Fibroblast of gingiva (primary cell): ENCODE measurements at places on chromosomes 16 and 17.

DNA sequence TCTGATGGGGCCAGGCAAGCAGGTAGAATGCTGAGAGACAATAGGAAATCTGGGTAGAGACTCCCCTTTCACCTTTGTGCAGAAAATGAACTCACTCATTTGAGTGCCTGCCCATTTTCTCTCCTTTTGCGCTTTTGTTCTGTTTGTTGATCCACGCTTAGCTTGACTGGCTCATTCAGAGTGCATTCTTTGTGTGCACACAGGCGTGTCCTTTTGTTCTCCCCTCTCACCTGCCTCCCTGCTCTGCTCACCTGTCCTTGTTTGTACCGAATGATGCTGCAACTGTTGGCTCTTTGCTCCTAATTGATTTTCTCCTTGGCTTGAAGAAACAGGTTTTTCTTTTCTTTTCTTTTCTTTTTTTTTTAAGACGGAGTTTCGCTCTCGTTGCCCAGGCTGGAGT, 15.8 kb downstream of the PGS1 start:
- no peak for DNase-seq

DNA sequence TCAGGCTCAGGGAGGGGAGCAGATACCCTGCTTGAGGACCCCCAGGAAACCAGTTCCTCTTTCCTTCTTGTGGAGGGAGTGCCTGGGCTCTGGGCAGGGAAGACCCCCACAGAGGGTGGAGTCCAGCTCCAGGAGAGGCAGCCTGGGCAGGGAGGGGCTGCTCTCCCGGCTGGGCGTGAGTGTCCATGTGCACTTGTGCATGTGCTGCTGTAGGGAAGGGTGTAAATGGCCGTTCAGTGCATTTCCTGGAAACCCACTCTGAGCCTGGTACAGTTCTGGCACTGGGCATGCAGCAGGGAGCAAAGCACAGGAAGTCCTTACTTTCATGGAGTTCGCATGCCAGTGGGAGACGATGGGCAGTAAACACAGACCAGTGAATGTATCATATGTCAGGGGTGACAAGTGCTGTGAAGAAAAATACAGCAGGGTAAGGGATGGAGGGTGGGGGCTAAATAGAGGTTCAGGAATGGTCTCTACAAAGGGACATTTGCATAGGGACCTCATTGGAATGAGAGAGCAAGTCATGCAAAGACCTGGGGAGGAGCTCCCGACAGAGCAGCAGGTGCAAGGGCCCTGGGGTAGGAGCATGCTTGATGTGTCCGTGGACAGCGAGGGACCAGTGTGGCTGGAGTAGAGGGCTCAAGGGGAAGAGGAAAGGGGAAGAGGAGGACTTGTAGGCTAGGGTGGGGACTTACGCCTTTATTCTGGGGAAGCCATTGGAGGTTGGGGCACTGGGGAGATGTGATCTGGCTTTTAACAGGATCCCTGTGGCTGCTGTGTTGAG, 5.5 kb downstream of the STARD3 start:
- DNase-seq: no peak

GRCh38 chr17:77590951-77591735, 367.4 kb upstream of the TNRC6C start:
- no peak for DNase-seq

GRCh38 chr17:31518478-31518877, 127.0 kb downstream of the RAB11FIP4 start:
- DNase-seq: no peak

- no peak for DNase-seq
Measured at GRCh38 chr16:5451641-5452040, 354.0 kb upstream of the EEF2KMT start.

- peak; percentile 13 for DNase-seq
Measured at GRCh38 chr17:63138713-63139112, 172.7 kb downstream of the TANC2 start.

GRCh38 chr16:62940569-62940968, 904.3 kb upstream of the CDH8 start:
- DNase-seq: no peak

DNA sequence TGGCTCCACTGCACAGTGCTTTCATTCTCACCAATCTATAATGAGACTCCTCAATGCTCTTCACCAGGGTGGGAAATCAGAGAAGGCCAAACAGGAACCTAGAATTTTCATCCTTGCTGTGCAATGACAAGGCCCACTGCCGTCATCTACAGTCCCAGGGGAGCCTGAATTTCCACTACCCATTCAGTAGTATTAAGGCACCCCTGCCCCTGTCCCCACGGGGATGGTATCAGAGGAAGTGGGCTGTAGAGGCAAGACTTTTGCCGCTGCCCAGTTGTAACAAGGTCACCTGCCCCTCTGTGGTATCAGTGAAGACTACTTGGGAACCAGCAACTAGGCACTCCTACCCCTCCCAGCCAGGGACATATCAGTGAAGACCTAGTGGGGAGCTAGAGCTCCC, 104.5 kb downstream of the C16orf78 start:
- DNase-seq: no peak

DNA sequence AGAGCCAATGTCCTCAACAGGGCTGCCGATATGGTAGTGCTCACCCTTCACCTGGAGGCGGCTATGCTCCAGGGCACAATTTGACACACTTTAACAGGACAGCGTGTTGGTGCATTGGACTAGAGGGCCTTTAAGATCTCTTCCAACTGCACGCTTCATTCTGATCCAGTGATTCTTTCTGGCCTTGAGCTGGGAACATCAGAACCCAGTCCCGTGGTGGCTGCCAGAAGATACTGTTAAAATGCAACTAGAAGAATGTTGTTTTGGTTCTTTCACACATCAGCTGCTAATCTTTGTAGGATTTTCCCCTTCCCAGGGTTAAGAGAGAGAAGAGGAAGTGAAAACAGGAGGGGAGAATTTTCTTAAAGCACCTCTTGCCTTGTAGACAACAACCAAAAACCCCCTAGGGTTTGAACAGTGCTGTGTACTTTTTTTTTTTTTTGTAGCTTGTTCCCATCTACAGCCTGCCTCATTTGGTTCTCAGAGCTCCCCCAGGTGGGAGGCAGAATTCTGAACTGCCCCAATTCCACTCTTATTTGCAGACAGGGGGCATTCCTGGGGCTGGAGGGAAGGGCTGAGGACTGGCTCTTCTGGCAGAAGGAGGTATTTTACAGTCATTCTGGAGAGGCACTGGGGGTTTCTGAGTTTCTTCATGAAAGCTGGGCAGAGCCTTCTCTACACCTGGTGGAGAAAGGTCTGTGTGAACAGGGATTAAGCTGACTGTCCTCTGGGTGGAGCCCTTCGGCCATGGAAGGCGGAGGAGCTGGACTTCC, 32.4 kb downstream of the SMARCE1 start:
- peak; percentile 26 for DNase-seq

DNA sequence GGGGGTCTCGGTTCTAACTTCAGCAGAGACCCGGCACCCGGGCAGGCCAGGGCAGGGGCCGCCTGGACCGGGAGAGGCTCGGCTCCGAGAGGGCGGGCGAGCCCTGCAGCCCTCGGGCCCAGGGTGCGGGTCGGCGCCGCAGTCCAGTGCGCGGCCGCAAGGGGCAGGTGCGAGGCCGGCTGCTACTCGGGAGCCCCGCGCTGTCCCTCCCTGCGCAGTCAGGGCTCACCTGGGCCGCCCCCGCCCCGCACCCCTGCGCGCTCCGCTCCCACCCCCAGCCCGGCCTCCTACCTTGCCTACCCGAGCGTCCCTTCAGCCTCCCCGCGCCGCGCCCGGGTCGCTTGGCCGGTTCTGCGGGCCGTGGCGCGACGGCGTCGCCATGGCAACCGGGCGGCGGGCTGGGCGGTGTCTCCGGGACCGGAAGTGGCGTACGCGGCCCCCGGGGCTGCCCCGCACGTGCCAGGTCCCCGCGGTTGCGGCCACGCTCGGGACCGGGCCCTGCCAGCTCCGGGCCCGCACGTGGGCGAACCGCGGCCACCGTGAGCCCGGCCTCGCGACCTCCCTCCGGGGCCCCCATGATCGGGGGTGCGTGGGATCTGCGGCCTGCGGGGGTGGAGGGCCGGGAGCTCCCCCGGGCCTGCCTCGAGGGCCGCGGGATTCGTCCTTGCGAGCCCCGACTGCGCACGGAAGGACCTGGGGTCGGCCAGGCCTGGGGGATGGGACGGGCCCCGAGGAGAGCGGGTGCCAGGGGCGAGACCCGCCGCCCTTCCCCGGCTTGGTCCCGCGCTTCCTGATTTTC, at the start of gene CYB561:
Gene CYB561, minus strand, starts transcription at position 353 of the 799 bp plus-strand sequence. CDS start 8,759 bp downstream, outside the sequence.
- DNase-seq: peak; percentile 72

DNA sequence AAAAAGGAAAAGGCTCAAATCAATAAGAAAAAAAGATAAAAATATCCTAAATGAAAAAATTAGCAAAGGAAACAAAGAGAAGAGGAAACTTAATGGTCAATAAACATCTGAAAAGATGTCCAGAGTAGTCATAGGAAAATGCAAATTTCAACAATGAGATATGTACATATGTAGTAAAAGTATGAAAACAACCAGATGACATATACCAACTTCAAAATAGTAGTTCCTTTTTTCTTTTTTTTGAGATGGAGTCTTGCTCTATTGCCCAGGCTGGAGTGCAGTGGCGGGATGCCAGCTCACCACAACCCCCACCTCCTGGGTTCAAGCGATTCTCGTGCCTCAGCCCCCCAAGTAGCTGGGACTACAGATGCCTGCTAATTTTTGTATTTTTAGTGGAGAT, 21.7 kb upstream of the NFAT5 start:
- DNase-seq: no peak

- DNase-seq: peak; percentile 78
Measured at GRCh38 chr17:79836972-79837887, 2.0 kb downstream of the CBX4 start.

DNA sequence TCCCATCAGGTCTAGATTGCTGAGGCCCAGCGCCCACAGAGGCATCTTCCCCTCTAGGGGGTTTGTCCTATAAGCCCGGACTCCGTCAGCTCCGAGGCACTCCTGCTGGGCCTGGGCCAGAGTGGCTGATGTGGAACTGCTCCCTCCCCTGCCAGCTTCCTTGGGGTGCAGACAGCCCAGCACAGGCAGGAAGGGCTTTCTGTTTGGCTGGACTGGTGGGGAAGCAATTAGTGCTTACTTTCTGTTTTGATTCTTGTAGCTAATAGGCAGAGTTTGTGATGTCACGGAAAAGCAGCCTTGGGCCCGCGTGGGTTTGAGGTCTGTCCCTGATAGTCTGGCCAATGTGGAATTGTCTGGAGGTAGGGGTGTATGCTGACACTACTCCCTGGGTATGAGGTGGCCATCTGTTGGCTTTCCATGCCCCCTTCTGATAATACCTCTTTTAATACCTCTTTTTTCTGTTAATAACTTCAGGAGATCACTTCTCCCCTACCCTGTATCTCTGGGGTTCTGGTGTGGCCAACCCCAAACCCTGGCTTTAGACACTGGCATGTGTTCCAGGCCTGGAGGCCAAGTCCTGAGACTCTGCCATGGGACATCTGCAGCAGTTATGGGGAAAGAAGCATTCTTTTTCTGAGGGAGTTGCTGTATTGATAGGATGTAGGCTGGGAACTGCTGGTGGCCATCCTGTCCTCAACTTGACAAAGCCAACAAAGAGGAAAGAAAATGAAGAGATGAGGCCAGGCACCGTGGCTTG, 190.9 kb downstream of the RAB11FIP4 start:
- peak; percentile 77 for DNase-seq

GRCh38 chr16:77788181-77789084, at the start of gene VAT1L:
Gene VAT1L, plus strand, starts transcription at chr16:77788564. Its CDS starts 119 bp downstream, at chr16:77788683.
- DNase-seq: peak; percentile 45

- no peak for DNase-seq
Measured at GRCh38 chr17:4156750-4157381, 13.9 kb downstream of the CYB5D2 start.

- DNase-seq: no peak
Measured at GRCh38 chr16:19589106-19589505, 33.6 kb downstream of the VPS35L start.

DNA sequence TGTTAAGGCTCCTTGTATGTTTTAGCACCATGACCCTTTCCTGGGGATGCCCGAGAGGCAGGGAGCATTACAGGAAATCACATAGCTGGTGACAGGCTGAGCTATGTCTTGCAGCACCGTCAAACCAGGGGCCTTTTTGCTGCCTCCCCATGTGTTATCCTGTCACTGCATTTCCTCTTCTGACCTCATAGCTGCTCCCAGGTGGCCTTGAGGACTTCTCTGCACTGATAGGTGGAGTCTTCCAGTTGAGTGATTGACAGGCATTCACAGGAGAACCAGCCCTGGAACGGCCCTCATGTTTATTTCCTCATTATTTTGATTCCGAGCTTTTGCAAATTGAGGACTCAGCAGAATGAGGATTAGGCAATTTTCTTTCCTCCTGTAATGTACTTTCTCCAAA, 349.6 kb downstream of the HAPSTR1 start:
- DNase-seq: no peak

GRCh38 chr17:77501101-77501566, 360.4 kb downstream of the SEC14L1 start:
- DNase-seq: no peak

- no peak for DNase-seq
Measured at GRCh38 chr17:30212750-30213149, 22.7 kb downstream of the SLC6A4 start.

DNA sequence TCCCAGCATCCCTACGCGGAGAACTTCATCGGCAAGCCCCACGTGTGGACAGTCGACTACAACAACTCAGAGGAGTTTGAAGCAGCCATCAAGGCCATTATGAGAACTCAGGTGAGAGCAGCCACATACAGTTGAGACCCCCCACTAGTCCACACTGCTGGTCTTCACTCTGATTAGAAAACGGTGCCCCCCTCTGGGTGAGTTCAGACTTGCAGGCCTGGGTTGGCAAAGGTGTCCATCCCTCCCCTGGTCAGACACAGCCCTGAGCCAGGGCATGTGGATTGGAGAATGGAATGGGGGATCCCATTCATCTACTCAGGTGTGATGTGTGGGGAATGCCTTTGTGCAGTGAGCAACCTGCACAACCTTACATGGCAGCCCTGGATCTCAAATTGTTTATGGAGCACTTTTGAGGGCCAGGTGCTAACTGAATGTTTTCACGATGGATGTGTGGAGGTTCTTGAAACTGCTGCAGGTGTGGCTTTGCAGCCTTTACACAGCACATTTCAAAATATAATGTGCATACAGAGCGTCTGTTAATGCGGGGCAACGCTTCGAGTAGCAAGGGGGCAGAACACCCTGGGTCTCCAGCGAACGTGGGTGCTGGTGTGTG, 72.6 kb downstream of the MGAT5B start:
- no peak for DNase-seq

DNA sequence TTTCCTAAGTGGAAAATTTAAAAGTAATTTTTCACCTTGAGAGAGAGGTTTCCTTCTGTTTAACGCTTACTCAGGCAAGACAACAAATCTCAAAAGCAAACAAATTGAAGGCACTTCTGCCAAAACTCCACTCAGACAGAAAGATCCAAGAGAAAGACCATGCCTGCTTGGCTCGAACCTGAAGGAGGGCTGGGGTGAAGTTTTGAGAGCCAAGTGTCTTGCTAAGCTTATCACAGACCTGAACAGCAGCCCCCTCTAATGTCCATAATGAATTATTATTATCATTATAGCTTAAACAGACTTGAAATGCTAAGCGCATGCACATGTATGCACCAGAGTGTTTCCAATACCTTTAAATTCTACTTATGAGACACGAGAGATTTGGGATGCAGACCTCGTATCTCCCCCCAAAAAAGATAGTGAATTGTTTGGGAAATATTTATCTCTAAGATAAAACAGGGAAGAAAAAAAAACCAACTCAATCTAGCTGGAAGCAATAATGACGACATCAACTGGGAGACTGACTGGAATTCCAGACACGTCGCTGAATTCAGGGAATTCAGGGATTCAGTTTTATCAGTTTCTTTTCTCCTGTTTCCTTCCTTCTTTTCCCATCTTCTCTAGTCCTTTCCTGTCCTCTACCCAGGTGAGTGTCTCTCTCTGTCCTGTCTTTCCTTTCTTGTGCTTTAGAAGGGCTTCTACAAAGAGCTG, 473.2 kb downstream of the RBFOX1 start:
- DNase-seq: no peak
